ENCODE measurements at places on chromosomes 13 and 19.

- DNase-seq = no peak
Observed at GRCh38 chr13:98823442-98823841, 71.0 kb upstream of the SLC15A1 start.

- no peak for DNase-seq
Observed at GRCh38 chr13:39099231-39099630, 61.0 kb downstream of the NHLRC3 start.

- DNase-seq = no peak
Observed at GRCh38 chr13:98239162-98240076, 62.4 kb upstream of the RNF113B start.

DNA sequence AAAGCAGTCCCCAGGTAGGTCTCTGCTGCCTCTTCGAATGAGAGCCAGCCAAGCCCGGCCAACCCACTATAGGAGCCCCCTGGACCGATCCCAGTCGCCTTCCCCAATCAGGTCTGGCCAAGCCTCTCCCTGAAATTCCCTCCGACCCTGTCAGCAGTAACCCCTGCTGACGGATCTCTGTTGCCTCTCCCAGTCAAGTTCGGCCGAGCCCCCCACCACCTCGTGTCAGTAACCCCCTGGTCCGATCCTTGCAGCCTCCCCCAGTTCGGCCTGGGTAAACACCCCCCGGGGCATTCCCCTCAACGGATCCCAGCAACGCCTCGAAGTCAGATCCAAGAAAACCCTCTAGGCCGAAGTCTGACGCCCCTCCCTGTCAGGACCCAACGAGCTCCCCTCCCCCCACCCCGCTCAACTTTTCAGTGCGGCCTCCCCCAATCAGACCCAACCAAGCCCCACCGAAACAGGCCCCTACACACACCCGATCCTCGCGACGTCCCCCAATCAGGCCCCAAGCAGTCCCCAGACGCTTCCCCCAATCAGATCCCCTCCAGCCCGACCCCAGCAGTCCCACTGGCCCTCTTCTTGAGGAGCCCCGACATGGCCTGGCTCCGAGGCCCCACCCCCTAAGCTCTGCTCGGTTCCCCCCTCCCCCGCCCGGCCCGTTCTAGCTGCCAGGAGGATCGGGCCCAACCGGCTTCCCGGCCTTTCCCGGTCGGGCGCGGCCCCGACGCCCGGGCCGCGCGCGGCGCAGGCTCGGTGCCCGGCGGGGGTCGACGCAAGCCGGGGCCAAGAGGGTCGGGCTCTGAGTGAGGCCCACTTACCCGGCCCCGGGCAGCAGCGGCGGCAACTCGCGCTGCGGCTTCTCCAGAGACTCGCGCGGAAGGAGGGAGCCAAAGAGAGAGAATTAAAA, 1.8 kb downstream of the TNPO2 start:
- peak; percentile 78 for DNase-seq

DNA sequence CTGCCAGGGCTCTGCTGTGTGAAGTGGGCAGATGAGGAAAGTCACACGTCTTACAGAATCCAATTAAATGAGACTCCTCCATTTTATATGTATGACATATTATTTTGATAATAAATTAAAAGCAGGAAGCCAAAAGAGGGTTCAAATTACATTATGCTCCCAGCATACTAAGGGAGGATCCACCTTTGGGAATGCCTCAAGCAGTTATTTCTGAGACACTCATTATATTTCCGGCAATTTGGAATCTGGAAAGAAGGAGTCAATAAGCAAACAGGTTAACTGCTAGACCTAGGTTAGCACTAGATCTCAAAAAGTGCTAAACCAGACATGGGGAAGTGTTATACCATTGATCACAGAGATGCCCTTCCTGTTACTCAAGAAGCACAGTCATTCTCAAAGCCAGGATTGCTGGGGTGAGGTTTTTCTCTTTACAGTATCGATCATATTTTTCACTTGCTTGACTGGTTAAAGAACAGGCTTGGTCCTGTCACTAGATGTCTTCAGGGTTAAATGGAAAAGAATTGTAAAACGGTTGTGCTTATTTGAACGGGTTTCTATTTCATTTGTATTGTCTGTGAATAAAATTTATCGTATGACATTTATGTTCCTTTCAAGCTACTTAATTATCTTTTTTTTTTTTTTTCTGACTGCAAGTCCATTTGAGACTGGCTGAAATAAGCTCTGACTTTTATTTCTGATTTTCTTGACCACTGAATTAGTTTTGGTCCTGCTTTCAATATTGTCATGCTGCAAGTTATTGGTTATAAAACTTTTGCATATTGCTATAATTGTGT, 523.2 kb downstream of the KLF12 start:
- DNase-seq = no peak

DNA sequence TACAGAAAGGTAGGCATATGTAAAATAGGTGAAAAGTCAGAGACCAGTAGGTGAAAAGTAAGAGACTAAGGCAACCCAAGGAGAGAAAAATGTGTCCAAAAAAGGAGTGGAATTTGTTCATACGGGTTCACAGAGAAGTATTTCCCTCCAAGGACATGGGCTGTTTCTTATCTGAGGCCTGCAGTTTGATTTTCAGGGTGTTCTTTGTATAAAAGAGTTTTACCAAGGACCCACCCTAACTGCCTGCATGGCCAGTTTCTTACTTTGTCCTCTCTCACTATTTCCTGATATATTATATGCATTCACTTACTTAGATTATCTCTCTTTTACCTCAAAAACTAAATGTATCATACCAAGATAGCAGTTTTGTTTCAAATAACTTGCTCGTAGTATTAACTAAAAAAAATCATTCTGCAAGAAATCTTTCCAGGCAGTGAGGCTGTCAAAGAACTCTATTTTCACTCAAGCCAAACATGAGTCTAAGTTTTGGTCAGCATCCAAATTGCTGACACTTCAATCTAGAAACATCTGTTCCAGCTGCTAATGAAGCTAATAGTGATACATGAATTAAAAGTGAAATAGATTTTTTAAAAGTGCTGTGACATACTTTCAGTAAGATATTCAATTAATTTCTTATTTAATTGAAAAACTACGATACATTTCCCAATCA, 141.4 kb upstream of the SGCG start:
- no peak for DNase-seq

GRCh38 chr13:48264058-48264457, 31.1 kb downstream of the ITM2B start:
- no peak for DNase-seq
